ENCODE measurements at places on chromosomes 13 and 19.

DNA sequence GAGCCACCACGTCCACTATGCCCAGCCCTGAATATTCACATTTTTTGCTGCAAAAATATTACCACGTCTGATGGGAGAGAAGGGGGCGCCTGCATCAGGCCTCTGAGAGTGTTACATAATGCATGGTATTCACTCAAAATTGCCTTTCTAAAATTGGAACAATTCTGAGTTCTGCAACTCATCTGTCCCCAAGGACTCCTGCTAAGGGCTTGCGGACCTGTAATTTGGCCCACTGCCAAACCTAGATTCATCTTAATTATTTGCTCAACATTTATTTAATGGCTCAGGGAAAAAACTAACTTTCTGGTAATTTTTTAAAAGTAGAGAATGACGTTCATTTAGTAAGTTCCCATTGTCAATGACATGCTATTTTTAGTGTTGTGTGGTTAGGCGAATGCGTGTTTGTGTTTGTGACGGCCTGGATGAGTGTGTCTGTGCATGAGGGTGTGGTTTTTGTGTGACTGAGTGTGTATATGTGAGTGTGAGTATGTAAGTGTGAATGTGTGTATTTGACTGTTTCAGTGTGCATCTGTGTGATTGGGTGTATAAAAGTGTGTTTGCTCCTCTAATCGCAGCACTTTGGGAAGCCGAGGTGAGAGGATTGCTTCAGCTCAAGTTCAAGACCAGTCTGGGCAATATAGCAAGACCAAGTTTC, 8.8 kb downstream of the INAFM1 start:
- DNase-seq = no peak

DNA sequence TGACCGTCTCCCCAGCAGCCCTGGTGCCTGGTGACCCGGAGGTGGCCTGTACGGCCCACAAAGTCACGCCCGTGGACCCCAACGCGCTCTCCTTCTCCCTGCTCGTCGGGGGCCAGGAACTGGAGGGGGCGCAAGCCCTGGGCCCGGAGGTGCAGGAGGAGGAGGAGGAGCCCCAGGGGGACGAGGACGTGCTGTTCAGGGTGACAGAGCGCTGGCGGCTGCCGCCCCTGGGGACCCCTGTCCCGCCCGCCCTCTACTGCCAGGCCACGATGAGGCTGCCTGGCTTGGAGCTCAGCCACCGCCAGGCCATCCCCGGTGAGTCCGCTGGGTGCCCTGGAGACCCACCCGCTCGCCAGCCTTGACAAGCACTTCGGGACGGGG, 2.2 kb downstream of the MADCAM1 start:
- DNase-seq = no peak

DNA sequence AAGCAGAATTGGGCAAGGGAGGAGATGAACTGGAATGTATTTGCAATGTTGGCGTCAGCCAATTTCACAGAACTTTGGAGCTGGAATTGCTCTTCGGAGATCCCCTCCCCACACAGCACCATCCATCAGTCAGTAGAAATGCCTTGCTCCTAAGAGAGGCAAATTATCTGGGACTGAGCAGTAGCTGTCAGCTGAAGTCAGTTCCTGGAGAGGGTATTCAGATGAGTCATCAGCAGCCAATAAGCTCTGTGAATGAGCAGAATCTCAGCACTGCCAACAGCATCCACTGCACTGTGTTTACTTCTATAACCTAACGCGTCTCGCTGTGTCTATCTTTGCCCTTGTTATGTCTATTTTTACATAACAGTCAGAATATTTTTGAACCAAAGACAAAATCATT, 213.7 kb downstream of the SLITRK5 start:
- no peak for DNase-seq

DNA sequence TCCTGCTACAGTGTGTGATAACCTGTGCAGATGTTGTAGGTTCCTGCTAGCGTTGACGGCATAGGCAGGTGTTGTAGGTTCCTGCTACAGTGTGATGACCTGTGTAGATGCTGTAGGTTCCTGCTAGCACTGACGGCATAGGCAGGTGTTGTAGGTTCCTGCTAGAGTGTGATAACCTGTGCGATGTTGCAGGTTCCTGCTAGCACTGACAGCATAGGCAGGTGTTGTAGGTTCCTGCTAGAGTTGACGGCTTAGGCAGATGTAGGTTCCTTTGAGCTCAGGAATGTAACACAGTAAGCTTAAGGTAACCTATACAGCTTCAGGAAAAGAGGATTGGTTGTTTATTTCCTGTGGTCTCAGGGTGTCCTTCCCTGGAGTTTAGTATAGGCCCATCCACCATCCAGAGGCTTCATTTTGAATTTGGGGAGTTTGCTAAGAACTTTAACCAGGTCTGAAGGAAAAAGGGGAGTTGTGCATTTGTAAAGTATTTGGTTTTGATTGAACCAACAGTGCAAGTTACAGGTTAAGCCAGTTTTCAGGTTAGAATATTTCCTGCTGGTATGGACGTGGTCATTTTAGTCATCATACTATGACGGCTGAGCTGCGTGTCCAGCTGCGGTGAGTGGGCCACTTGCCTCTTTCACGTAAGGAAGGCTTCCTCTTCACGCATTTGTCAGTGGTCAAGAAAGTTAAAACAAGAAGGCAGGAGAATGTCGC, 53.8 kb downstream of the ATP11A start:
- no peak for DNase-seq

- DNase-seq = no peak
Measured at GRCh38 chr13:41900918-41901317, 60.0 kb downstream of the VWA8 start.

DNA sequence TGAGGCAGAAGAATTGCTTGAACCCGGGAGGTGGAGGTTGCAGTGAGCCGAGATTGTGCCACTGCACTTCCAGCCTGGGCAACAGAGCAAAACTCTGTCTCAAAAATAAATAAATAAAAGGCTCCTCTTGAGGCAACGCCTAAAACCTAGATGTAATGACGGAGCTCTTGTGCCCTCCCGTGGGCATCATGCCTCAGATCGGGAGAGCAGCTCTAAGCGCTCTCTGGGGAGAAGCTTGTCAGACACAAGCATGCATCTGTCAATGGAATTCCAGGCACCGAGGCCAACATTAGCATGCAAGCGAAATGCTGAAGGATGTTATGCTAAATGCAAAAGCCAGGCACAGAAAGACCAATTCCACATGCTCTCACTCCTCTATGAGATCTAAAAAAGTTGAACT, 45.6 kb upstream of the MRI1 start:
- no peak for DNase-seq

GRCh38 chr19:15779756-15780476, 7.5 kb upstream of the OR10H5 start:
- DNase-seq = no peak

GRCh38 chr19:41302624-41303351, 7.2 kb upstream of the CCDC97 start:
- no peak for DNase-seq

GRCh38 chr19:31334101-31334848, 15.0 kb downstream of the TSHZ3 start:
- no peak for DNase-seq

DNA sequence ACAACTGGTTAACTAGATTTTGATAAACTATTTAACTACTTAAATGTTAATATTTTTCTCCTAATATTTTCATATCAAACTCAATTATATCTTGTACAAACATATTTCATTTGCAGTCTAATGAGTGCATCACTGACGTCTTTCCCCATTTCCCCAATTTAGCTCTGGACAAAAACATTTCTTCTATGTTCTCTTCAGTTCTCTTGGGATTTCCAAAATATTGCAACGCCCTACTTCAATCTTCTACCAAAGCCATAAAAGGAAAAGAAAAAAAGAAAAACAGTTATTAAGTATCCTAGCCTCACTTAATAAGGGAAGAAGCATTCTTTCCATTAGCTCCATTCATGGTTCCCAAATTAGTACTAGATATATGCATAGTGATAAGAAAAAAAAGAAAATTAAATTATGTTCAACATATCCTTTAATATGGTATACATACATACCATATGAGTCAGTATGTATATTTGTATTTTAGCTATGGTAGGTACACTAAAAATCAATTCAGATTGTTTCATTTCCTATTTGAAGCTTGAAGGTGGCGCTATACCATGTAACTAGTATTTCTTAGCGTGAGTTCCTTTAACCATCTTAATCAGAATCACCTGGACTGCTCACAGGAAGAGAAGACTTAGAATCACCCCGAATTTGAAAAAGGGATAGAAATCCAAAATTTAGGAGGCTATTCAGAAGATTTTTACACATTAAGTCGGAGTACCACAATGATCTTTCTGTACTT, 9.9 kb downstream of the FBXL3 start:
- DNase-seq = no peak

- no peak for DNase-seq
Measured at GRCh38 chr13:62193919-62194318, 778.3 kb upstream of the PCDH20 start.

DNA sequence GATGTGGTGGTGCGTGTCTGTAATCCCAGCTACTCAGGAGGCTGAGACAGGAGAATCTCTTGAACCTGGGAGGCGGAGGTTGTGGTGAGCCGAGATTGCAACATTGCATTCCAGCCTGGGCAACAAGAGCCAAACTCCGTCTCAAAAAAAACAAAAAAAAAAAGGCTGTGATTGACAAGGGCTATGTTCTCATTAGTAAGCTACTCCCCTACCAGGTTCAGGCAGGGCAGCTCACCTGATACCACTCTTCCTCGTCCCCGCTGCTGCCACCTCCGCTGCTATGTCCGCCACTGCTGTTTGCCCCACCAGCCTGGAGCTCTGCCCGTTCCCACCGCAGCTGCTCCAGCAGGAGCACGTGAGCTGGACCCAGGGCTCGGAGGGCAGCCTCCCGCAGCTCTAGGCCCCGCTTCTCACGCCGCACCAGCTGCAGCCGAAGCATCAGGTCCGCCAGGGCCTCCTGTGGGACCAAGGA, 9.4 kb downstream of the USHBP1 start:
- no peak for DNase-seq

- no peak for DNase-seq
Measured at GRCh38 chr19:964116-964520, 20.0 kb upstream of the WDR18 start.

- DNase-seq = no peak
Measured at GRCh38 chr13:50125304-50125553, 110.0 kb downstream of the KCNRG start.

DNA sequence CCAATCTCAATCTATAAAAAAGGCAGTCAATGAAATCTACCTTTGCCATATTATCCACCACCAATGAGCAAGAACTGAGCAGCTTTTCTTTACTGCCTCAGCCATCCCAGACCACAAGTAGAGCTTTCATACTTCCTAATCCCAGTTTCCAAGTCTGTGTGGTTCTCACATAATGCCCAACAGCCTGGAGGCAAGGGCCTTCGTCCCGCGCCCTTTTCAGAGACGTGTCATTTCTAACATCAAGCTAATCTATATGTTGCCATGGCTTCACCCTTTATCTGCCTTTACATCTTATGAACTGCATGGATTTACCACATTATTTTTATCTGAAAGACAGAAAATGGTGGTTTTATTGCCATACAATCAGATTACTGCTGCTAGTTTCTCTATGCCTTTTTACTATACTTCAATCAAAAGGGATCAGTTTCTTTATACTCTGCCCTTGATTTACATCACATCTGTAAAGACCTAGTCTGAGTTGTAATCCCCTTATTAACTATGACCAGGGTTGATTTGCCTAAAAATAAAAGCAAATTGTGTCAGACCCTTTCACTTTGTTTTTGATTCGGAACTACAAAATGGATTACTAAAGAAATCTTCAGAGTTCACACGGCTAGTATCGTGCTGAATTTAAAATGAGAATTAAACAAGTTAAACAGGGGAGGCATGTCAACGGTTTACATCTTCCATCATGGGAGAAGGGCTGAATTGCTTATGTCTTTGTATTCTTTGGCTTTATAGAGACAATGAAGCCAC, 5.9 kb downstream of the EFNB2 start:
- no peak for DNase-seq

DNA sequence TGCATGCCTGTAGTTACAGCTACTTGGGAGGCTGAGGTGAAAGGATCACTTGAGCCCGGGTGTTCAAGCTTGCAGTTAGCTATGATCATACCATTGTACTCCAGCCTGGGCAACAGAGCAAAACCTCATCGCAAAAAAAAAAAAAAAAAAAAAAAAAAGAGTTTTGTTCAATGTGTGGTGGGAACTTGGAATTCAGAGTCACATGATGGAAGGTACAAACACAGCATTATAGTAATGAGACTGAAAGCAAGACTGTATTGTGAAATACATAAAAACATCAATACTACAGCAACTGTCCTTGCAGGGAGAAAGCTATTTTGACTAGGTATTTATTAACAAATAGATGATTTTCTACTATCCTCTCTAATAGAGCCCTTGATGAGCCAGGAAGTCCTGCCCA, 393.2 kb downstream of the DLEU7 start:
- no peak for DNase-seq

GRCh38 chr19:48500830-48501493, 10.7 kb downstream of the LMTK3 start:
- no peak for DNase-seq

DNA sequence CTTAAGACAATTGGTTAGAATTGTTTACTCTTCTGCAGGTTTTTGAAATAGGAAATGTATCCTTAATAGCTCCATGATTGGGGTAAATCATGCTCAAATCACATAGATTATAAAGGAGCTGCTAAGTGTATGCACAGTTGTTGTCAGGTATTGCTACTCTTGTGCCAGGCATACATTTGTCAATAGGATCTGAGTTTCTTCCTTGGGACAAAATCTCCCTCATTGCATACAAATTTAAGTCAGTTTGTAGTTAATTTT, 109.3 kb upstream of the MLNR start:
- DNase-seq = no peak

DNA sequence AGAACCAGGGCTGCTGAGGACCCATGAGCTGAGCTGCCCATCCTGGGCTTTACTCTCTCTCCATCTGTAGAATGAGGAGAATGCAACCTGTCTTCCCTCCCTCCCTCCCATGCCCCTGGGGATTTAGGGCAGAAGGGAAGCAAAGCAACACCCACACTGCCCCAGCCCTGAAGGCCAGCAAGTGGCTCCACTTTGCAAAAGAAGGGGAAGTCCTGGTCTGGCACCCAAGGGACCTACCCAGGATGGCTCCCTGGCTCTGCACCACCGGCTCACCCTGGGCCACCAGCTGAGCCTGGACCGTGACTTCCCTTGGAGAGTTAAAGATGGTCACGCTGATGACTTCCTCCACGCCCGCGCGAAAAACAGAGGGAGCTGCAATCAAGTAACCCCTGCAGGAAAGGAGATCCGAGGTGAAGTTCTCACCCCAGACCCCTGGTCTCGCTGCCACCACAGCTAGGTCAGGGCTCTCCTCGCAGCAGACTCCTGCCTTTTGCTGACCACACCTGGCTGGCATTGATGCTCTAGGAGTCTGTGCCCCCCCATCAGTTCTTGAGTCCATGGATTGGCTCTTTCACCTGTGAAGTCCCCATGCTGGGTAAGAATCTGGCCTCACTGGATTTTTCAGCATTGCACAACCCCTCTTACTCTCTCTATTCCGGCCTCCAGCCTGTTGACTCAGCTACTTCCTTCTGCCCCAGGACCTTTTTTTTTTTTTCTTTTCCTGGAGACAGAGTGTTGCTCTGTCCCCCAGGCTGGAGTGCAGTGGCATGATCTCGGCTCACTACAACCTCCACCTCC, 4.6 kb downstream of the CPAMD8 start:
- DNase-seq = no peak

DNA sequence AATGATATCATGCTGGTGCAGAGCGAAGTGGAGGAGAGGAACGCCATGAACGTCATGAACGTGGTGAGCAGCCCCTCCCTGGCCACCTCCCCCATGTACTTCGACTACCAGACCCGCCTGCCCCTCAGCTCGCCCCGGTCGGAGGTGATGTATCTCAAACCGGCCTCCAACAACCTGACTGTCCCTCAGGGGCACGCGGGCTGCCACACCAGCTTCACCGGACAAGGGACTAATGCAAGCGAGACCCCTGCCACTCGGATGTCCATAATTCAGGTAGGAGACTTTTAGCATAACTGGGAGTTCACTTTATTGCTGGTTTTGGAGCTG, 3.3 kb downstream of the PCDH17 start:
- no peak for DNase-seq
